T-helper 2 cell (primary cell): ENCODE measurements at places on chromosomes 6 and 20.
A peak's percentile ranks its signal among the peaks of the same experiment; 100 is the strongest.

- DNase-seq, result no peak
Observed at GRCh38 chr20:46811224-46812084, 83.2 kb upstream of the EYA2 start.

DNA sequence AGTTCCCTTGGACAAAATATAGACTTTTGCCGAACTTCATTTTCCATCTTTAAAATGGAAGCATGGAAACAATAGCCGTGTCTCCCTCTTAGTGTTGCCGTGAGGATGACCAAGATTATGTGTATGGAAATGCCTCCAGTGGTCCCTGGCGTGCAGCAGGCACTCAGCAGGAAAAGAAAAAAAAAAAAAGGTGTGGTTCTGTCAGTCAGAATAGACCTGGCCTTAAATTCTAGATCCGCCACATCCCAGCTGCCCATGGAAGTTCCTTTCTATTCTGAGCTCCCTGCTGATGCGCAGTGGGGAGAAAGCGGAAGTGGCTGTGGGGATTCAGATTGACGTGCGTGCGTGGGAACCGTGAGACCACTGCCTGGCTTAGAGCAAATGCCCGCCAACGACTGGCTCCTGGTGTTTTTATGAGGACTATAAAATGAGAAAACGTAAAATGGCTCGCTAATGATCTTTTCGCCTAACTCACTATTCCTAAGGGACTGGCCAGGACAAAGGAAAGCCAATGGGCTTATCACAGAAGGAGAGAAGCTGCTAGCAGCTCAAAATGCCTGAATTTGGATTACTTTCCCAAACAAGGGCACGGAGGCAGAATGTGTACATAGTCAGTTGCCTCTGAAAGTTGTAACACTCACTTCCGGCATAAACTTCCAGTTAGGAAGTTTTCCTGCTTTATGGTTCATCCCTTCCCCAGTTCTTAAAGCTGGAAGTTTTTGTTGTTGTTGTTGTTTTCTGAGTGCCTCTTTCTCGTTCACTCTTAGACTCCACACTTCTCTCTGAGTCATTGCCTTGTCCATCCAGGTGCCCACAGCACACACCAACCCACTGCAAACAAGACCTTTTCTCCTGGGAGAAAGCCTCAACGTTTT, 11.4 kb upstream of the PDE10A start:
- no peak for DNase-seq

- DNase-seq, result no peak
Observed at GRCh38 chr6:160400446-160400845, 52.3 kb downstream of the SLC22A3 start.

DNA sequence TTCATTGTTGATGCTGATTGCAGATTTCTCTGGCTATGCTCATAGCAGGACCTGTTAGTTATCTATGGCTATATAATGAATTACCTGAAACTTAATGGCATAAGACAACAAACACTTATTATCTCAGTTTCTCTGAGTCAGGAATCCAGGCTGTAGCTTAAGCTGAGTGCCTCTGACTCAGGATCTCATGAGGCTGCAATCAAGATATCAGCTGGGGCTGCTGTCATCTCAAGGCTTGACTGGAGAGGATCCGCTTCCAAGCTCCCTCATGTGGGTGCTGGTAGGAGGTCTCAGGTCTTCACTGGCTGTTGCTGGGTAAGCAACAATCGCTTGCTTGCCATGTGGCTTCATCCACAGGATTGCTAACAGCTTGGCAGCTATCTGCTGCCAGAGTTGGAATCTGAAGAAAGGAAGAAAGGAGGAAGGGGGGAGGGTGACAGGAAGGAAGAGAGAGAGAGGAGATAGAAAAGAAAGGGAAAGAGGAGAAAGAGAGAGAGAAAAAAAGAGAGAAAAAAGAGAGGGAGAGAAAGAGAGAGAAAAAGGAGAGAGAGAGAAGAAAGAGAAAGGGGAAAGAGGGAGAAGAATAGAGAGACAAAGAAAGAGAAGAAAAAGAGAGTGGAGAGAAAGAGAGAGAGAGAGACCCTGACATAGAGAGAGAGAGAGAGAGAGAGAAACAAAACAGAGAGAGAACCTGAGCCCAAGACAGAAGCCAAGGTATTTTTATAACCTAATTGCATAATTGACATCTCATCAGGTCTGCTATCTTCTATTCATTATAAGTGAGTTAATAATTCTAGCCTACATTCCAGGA, 579.0 kb upstream of the BTBD3 start:
- no peak for DNase-seq

GRCh38 chr6:166496460-166496859, 90.0 kb downstream of the RAMACL start:
- DNase-seq, result no peak

GRCh38 chr20:19692100-19692499, 66.0 kb upstream of the RIN2 start:
- no peak for DNase-seq

DNA sequence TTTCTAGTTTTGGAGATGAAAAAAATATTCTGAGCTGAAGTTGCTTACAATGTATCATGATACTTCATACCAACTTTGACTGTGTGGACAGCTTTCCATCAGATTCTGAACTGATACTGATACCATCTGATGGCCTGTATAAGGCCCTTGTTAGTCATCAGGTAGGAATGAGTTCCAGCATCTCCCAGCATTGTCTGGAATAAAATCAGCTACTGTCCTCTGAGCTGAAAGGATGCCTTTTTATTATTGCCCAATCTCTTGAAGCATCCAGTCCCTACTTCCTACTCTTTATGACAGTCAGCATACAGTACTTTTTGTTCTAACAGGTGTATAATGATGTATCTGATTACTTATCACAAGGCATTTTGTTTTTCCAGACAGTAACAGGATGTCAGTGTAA, 70.6 kb upstream of the EYA4 start:
- no peak for DNase-seq

GRCh38 chr6:144500892-144501291, 215.8 kb downstream of the UTRN start:
- no peak for DNase-seq

DNA sequence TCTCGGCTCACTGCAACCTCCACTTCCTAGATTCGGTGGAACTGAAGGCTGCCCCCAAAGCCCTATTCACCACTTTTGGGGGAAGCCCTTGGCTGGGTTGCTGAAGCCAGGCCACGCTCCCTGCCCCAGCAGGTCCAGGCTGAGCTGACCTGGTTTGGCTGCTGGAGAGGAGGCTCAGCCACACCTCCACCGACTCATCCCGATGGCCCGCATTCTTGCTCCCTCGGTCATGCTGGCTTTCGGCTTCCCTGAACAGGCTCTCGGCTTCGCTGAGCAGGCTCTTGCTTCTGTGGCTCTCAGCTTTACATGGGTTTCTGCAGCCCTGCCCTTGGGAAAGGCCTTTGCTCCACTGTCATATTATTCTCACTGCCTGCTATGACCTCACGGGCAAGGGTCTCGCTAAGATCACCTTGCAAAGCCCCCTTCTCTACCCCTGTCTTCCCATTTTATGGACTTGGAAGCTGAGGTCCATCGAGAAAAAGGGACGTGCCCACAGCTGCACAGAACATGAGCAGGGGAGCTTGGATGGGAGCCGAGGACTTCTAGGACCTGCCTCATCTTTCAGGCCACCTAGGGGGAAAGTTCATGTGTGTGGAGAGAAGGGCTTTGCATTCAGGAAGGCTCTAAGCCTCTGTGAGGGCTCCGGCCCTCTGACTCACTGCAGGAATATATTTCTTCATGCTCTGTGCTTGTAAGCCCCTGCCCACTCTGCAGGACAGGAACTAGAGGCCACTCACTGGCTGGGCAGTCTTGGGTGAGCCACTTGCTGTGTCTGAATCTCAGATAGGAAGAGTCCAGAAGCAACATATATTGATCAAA, 15.6 kb downstream of the ARHGAP40 start:
- DNase-seq, result no peak

GRCh38 chr6:142802124-142802523, 142.9 kb downstream of the HIVEP2 start:
- no peak for DNase-seq

GRCh38 chr6:105810922-105811482, 275.1 kb upstream of the PRDM1 start:
- no peak for DNase-seq

DNA sequence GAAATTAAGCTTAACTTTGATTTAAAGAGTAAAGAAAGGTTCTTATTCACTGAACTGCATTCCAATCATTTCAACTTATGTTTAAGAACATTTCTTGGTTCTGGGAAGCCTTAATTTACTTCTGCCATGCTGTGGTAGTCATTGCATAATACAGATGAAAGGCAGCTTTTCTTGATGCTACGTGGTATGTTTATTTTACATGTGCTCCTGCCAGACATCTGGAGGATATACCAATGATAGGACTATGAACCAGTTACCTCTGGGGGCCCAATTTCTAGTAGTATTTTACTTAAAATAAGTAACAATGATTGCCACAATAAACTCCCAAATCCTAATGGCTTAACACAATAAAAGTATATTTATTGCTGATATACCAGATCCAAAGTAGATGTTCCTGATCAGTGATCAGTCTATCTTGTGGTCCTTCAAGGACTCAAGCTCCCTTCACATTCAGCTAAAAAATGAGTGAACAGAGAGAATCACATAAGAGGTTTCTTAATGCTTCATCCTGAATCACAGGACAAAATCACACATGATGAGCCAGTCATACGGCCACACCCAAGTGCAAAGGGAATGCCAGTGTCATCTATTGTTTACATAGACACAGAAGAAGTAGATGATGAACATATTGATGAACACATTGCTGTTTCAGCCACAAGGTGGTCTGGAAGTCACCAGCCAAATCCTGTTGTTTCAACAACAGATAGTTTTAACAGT, 56.5 kb upstream of the CCN2 start:
- DNase-seq, result no peak

DNA sequence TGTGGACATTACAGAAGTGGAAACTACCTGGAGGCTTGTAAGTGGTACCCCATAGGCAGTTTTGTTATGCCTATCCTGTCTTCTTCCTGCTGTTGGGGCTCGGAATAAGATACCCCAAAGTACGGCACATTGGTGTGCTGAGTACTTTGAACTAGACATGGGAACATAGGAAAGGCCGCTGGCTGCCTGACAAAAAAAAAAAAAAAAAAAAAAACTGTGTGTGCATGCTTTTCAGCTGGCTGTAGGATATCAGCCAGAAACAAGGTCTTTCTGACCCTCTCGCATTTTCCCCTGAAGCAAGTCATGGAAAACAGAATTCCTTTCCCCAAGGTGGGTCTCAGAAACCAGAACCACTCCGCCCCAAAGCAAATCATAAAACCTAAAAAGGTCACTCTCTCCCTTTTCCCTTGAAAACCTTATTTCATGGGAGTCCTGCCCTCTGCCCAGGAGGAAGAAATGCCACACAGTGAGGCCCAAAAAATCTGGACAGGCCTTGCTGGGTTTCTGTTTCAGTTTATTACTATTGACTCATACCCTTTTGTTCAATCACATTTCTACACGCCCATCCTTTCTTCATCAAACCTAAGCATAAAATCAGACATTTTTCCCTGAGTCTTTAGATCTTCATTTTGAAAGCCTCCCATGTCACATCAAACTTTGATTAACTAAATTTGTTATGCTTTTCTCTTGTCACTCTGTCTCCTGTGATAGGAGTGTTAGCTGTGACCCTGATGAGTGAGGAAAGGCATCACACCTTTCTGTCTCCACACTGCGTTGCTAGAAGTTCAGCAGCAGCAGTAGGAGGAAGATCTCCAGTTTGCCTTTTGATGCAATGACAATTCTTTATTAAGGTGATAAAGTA, 17.2 kb downstream of the SLC2A12 start:
- DNase-seq, result no peak

GRCh38 chr20:50475681-50476292, 34.4 kb upstream of the PTPN1 start:
- DNase-seq, result peak; percentile 29

DNA sequence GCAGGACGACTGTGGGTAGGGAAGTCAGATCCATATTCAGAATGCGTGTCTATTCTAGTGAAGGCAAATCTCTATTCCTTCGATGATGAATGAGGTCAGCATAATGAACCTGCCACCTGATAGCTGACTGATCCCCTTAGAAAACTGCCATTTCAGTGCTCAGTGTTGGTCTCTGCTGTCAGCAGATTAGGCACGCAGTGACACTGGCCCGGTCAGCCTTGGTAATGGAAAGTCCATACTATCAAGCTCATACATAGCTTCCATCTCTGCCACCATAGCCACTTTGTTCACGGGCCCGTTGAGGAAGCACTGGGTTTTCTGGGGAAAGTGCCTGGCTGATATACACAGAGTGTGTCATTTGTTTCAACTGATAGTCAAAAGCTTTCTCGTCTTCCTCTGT, 54.0 kb downstream of the C6orf52 start:
- no peak for DNase-seq

GRCh38 chr6:20202324-20202658, 10.0 kb downstream of the MBOAT1 start:
- DNase-seq, result no peak

- no peak for DNase-seq
Observed at GRCh38 chr6:105282631-105283585, 103.1 kb upstream of the POPDC3 start.

GRCh38 chr20:3753098-3753497, 14.5 kb downstream of the ADISSP start:
- DNase-seq, result peak; percentile 76
